ENCODE measurements at places on chromosomes 12 and 14. TPM values are rescaled to one million over a fixed set of nuclear protein-coding genes. Genes with fewer than 3 reads are reported as not detected.

DNA sequence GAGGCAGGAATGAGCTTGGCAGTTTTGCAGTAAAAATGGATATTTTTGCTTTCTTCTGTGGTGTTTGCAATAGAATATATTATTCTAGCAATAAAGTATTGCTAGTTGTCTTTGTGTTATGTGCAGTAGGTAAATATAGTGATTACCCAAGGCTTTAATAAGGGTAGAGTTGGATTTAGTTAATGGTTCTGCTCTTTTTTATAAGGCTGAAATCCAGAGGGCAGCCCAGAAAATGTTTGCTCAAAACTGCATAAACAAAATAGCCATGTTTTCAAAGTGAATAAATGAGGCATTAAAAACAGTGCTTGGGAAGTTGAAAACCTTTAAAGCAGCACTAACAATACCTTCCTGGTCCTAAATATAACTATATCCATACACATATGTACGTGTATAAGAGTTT, 162.4 kb downstream of the SLC5A8 start:
- no peak overlapping the region for H3K27ac ChIP-seq
- no peak overlapping the region for H3K4me3 ChIP-seq
- H3K36me3 ChIP-seq = no peaks in the 10 kb centered on the region
- H3K4me1 ChIP-seq = peaks cover 21% of the 10 kb centered on the region
- H3K27me3 ChIP-seq = no peaks in the 10 kb centered on the region

DNA sequence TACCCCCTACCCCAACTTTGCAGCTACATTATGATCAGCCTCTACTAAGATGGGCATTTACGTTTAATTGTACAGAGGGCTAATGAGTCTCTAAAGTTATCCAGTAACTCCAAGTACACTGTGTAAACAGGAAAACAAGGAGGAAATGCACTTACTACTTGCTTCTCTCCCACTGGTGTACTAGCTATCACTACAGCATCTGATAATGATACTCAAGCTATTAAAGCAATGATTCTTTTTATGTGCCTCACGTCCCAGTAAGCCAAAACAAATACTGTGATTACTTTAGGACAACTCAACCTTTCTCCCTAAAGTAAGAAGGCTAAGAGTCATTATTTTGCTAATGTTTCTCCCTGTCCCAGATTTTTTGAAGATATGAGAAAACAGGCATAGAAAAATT, 128.6 kb upstream of the CCDC175 start:
- no peak overlapping the region for H3K4me3 ChIP-seq
- DNase-seq = no peak
- H3K27ac ChIP-seq = no peak overlapping the region
- H3K4me1 ChIP-seq = no peaks in the 10 kb centered on the region

DNA sequence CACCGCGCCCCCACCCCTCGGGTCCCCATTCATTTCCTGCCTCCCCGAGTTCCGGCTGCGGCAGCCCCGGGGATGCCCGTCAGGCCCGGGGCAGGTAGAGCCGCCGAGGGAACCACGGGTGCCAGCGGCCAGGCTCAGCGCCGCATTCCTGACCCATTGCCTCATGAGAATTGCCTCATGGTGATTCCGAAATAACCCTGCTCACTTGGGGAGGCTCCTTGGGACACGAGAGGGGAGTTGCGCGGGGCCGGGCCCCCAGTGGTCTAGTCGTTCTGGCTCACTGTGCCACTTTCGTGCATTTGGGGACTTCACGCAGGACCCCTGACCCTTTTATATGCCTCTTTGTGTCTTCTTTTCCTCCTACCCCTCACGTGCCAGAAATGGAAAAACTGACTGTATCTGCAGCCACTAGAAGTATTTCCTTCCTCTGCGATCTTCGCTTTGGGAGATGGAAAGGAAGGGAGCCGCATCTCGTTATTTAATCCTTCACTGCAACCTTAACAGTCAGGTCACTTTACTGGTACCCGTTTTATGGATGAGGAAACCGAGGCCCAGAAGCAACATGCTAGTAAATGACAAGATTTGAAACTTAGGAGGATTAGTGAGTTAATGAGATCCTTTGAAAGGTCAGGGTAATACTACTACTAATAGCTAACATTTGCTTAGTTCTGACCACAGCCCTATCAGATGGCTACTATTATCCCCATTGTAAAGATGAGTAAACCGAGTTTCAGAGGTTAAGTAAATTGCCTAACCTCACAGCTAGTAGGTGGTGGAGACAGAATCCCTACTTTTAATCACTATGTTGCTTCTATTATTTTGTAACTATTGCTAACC, 768 bp downstream of the PTPN11 start:
- peak overlapping the region; percentile 97 for H3K27ac ChIP-seq
- no peaks in the 10 kb centered on the region for H3K36me3 ChIP-seq
- peak overlapping the region; percentile 93 for H3K4me3 ChIP-seq
- DNase-seq = peak; percentile 74
- H3K27me3 ChIP-seq = no peaks in the 10 kb centered on the region
- peaks cover 22% of the 10 kb centered on the region for H3K4me1 ChIP-seq

DNA sequence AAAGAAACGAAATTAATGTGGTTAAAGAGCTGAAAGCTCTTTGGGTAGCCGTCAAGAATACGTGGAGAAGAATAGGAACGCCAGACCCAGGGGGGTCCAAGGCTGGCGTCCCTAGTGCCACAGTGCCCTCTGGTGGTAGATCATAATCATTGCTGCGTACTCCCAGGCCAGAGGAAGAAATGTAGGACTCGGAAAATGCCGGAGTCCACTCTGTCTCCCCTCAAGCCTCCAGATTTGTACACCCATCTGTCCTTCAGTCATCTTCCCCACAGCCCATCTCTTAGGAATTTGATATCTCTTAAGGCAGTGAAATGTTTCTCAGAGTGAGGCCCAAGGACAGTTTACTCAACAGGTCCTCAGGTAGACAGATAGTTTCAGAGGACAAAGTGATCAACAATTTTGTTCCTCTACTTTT, 25.4 kb upstream of the PLEKHG6 start:
- peaks cover 7% of the 10 kb centered on the region for H3K4me1 ChIP-seq
- H3K27ac ChIP-seq = peak overlapping the region; percentile 71
- H3K36me3 ChIP-seq = peaks cover 4% of the 10 kb centered on the region
- no peak for DNase-seq
- peak overlapping the region; percentile 13 for H3K4me3 ChIP-seq
- H3K27me3 ChIP-seq = peaks cover 15% of the 10 kb centered on the region

DNA sequence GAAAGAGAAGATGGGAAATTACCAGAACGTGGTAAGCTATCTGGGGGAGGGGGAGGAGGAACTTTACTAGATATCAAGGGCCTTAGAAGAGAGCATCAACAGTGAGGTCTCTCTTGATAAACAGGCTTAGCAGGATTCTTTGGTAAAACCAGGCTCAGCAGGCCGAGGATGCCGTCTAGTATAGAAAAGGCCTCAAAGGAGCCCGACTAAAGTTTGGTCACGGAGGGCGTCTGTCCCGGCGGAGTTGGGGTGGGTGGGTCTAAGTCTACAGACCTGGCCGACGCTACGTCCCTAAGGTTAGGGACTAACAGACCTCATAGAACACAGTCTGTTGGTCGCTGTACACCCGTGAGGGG, 538 bp upstream of the TIGAR start:
- H3K36me3 ChIP-seq = peaks cover 11% of the 10 kb centered on the region
- H3K27me3 ChIP-seq = no peaks in the 10 kb centered on the region
- H3K4me1 ChIP-seq = peaks cover 5% of the 10 kb centered on the region

Gene SLC25A21
- 0.58 TPM for total RNA-seq

Data from type B pancreatic cell (in vitro differentiated cells).